ENCODE measurements at places on chromosomes 4 and X. TPM values are rescaled to one million over a fixed set of nuclear protein-coding genes. Genes with fewer than 3 reads are reported as not detected.

DNA sequence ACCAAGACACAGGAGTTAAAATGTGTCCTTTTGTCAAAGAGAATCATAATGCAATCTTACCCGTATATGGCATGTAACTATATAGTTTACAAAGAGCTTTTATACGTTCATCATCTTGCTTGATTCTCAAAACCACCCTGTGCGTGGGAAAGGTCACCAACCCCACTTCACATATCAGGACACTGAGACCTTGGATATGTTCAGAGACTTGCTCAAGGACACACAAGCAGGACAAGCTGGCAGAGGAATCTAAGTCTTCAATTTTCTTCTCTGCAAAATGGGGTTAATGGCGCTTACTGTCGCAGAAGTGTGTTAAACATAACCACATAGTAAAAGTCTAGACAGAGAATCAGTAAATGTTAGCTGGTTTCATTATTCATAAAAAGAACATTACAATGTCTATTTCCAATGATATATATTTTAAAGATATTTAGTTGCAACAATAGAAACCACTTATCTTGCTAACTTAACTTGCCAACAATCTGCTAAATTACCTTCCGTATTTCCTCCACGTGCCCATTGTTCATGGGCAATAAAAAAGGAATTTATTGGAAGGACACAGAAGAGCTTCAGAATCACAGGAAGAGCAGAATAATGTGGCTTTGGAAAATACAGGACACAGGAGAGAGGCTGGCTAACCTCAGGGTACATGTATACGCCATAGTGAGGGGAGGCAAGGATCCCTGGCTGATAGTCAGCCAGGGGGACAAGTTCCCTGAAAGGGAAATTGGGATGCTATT, 64.6 kb upstream of the TAPT1 start:
- no peak overlapping the region for H3K27ac ChIP-seq
- H3K4me1 ChIP-seq, result no peaks in the 10 kb centered on the region
- no peak overlapping the region for H3K4me3 ChIP-seq
- H3K36me3 ChIP-seq, result no peaks in the 10 kb centered on the region
- no peak for DNase-seq

The PITX2 gene
- 8.3 TPM for total RNA-seq

The ODAM gene
- not detected for total RNA-seq

The HTRA3 gene
- not detected for total RNA-seq

DNA sequence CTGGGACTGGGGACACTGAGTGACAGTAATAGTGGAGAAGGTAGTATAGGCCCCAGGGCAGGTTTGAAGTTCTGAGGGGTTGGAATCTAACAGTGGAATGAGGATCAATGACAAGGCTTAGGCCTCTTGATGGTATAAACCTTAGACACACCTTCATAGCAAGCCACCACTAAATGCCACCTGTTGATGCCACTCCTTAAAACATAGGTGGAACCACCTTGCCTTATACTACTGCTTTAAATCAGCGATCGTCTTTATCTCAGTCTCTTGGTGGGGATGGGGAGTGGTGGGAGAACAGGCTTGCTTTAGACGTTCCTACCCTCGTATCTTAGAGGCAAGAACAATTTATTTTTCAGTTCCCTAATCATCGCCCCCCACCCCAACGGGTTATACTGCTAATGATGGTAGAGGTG, 1.2 kb downstream of the RAB33B start:
- H3K27ac ChIP-seq, result no peak overlapping the region
- no peaks in the 10 kb centered on the region for H3K36me3 ChIP-seq
- H3K4me3 ChIP-seq, result peak overlapping the region; percentile 72
- no peak for DNase-seq

DNA sequence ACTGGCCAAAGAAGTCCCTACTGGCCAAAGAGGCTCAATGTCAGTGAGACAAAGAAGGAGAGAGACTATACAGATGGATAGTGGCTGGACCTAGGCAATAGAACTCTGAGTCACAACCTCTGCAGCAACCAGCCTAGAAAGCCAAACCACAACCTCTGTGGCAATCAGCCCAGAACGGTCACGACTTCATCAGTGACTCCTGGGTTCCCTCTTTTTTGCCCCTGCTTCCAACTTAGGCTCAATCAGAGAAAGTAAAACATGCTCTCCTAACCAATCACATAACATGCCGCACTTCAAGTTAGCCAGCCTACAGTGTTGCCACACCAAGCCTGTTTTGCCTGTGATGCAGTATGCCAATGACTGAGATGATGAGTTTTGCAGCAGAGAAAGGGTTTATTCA, 203.4 kb downstream of the ANAPC10 start:
- H3K4me1 ChIP-seq, result no peaks in the 10 kb centered on the region
- peak; percentile 46 for DNase-seq

- H3K36me3 ChIP-seq, result no peaks in the 10 kb centered on the region
- DNase-seq, result no peak
- H3K27me3 ChIP-seq, result no peaks in the 10 kb centered on the region
These were observed 94.4 kb upstream of the ADRA2C start for GRCh38 chr4:3671571-3672464.

The SLC26A1 gene
- 0.22 TPM for total RNA-seq

DNA sequence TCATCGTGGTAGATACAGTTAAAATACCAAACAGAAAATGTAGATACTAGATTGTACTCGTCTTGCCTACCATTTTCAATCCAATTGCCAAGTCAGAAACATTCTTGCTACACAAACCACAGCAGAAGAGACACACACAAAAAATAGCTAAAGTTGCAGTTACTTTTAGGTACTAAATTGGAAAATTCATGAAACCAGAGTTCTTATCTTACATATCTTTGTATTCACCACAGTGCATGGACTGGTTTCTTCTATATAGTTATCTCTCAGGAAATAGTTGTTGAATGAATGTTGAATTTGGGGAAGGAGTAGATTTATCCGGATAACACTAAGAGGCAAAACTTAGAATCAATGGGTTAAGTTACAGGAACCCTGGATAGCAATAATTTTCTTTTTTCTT, 14.2 kb downstream of the COL4A5 start:
- no peak for DNase-seq
- no peaks in the 10 kb centered on the region for H3K27me3 ChIP-seq
- no peak overlapping the region for H3K27ac ChIP-seq
- H3K36me3 ChIP-seq, result no peaks in the 10 kb centered on the region
- no peak overlapping the region for H3K4me3 ChIP-seq
- no peaks in the 10 kb centered on the region for H3K4me1 ChIP-seq

GRCh38 chr4:86942185-86942666, 7.4 kb downstream of the AFF1 start:
- H3K36me3 ChIP-seq, result no peaks in the 10 kb centered on the region
- H3K27ac ChIP-seq, result peak overlapping the region; percentile 2
- no peaks in the 10 kb centered on the region for H3K27me3 ChIP-seq
- H3K4me3 ChIP-seq, result no peak overlapping the region
- H3K4me1 ChIP-seq, result peaks cover 38% of the 10 kb centered on the region
- DNase-seq, result no peak

GRCh38 chr4:37780444-37781130, 45.9 kb upstream of the PGM2 start:
- H3K36me3 ChIP-seq, result no peaks in the 10 kb centered on the region
- DNase-seq, result no peak
- H3K4me1 ChIP-seq, result no peaks in the 10 kb centered on the region
- no peaks in the 10 kb centered on the region for H3K27me3 ChIP-seq

The SMS gene
- 164 TPM for total RNA-seq

DNA sequence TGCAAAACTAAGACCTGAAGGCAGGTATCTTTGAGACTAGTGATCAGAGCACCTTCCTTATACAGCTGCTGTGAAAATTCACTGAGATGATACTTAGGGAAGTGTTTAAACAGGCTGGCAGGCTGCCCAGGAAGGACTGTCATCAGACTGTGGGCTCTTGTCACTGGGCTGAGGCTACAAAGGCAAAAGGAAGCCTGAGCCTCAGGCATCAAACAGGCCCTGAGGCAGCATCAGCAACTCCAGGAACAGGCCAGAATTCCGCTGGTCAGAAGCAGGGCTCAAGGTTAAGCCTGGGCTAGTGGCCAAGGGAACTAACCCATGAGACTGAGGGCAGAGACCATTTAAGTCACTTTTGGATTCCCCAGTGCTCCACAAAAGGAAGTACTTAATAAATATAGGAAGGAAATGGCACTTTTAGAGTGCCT, 12.8 kb downstream of the PJA1 start:
- peaks cover 4% of the 10 kb centered on the region for H3K4me1 ChIP-seq
- no peaks in the 10 kb centered on the region for H3K27me3 ChIP-seq
- H3K36me3 ChIP-seq, result no peaks in the 10 kb centered on the region

The RPS6KA3 gene
- total RNA-seq, result 35.5 TPM

The PASD1 gene
- not detected for total RNA-seq

The OPRPN gene
- not detected for total RNA-seq

- H3K27ac ChIP-seq, result no peak overlapping the region
- H3K4me3 ChIP-seq, result no peak overlapping the region
- no peaks in the 10 kb centered on the region for H3K27me3 ChIP-seq
- H3K4me1 ChIP-seq, result no peaks in the 10 kb centered on the region
- H3K36me3 ChIP-seq, result no peaks in the 10 kb centered on the region
These were observed 151.1 kb upstream of the ADGRL3 start for GRCh38 chr4:61049018-61049417.

The VSIG4 gene
- total RNA-seq, result 0.59 TPM

DNA sequence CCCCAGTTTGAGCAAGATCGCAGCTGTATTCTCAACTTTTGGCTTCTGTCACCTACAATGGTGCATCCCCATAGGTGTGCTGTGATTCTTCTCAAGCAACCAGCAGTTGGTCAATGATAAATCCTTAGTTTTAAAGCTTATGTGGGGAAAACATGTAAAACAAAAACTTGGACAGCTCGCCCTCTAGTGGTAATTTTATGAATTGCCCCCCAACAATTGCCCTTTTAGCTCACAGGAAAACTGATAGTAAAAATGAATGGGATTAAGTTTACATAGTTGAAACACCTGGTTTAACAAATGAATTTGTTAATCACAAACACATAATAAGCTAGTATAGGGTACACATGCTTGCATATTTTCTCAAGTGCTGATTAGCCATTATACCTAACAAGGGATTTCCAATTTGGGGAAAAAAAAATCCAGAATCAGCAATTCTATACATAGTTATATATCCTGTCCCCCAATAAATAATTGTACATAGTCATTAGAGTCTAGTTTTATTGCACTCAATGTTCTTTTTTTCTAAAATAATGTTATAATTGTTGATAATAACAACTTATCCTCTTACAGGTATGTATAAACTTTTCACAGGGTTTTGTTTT, 30.1 kb downstream of the TEX13A start:
- H3K4me3 ChIP-seq, result no peak overlapping the region
- no peak for DNase-seq
- H3K36me3 ChIP-seq, result no peaks in the 10 kb centered on the region
- H3K4me1 ChIP-seq, result no peaks in the 10 kb centered on the region
- no peaks in the 10 kb centered on the region for H3K27me3 ChIP-seq
- no peak overlapping the region for H3K27ac ChIP-seq

DNA sequence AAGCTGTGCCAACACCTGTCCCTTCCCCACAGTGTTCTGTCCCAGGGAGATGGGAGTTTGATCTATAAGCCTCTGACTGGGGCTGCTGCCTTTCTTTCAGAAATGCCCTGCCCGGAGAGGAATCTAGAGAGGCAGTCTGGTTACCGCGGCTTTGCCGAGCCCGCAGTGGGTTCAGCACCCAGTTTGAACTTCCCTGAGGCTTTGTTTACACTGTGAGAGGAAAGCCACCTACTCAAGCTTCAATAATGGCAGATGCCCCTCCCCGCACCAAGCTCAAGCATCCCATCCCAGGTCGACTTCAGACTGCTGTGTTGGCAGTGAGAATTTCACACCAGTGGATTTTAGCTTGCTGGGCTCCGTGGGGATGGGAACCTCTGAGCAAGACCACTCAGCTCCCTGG, 33.3 kb upstream of the ARSJ start:
- H3K36me3 ChIP-seq, result no peaks in the 10 kb centered on the region
- no peak overlapping the region for H3K4me3 ChIP-seq
- peaks cover 5% of the 10 kb centered on the region for H3K4me1 ChIP-seq
- H3K27ac ChIP-seq, result no peak overlapping the region
- no peak for DNase-seq

The FANCB gene
- 11.3 TPM for total RNA-seq

The SASH3 gene
- 0.42 TPM for total RNA-seq

GRCh38 chr4:48913346-48913745, 6.8 kb upstream of the OCIAD2 start:
- no peak overlapping the region for H3K27ac ChIP-seq
- H3K36me3 ChIP-seq, result no peaks in the 10 kb centered on the region
- no peak overlapping the region for H3K4me3 ChIP-seq
- H3K4me1 ChIP-seq, result peaks cover 31% of the 10 kb centered on the region
- H3K27me3 ChIP-seq, result no peaks in the 10 kb centered on the region

DNA sequence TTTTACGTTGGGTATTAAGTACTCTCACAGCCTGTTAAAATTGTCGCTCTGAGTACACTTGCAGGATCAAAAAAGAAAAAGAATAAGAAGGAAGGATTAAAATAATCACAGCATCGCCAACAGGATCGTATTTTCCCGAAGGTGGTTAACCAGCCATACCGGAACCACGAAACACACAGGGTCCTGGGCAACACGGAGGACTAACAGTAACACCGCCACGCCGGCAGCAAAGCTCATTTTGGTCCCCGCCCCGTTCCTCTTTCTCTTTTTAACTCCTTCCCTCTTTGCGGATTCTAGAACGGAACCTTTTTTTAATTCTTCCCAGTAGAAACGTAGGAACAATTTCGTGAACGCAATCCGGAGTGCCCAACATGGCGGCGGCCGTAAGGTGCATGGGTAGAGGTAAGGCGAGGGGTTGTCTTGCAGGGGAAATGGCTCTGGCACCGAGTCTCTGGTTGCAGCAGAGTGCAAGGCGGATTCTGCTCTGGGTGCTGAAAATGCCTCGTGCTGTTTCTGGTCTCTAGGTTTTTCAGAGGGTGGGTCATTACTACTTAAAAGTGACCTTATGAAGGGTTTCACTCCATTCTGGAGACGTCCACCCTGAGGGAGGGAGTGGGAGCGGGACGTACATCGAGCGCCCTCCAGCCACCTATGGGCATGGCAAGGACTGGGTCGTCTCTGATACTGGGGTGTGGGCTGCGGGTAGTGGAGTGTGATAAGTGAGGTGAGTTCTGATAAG, at the start of gene MRPL1:
Gene MRPL1 (plus strand): TSS at position 353 of the 739 bp plus-strand sequence. CDS start 19 bp downstream, at position 372.
- H3K27ac ChIP-seq, result peak within 1 kb of the TSS; percentile 80
- peak within 1 kb of the TSS; percentile 97 for H3K4me3 ChIP-seq
- H3K36me3 ChIP-seq, result 0 out of 2 replicates have a peak, but pooled peaks cover 3% of the 10 kb centered on the region
- H3K4me1 ChIP-seq, result peaks cover 17% of the 10 kb centered on the region
- no peaks in the 10 kb centered on the region for H3K27me3 ChIP-seq
- peak; percentile 95 for DNase-seq

DNA sequence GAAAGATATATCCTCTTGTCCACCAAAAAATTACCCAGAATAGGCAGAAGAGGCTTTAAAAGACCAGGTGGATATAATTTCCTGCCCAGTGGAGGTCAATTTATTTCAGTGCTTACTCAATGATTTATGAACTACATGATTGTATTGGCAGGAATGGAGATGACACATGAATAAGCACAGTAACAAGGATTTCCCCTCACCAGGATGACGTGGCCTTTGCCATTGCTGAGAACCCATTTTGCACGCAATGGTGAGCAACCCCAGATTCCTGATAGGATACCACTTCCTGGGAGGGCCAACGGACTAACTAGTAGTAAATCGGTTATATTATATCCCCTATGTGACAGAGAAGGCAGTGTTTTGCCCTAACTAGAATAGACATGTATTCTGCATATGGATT, 11.6 kb upstream of the TTC29 start:
- H3K4me3 ChIP-seq, result no peak overlapping the region
- H3K27ac ChIP-seq, result no peak overlapping the region
- H3K4me1 ChIP-seq, result no peaks in the 10 kb centered on the region
